Peyer's patch (tissue), 4 donors: ENCODE measurements at places on chromosomes 2 and 18. TPM values are rescaled to one million over a fixed set of nuclear protein-coding genes. Genes with fewer than 3 reads are reported as not detected.

NR4A2 gene
- total RNA-seq: 5.0 TPM

DNA sequence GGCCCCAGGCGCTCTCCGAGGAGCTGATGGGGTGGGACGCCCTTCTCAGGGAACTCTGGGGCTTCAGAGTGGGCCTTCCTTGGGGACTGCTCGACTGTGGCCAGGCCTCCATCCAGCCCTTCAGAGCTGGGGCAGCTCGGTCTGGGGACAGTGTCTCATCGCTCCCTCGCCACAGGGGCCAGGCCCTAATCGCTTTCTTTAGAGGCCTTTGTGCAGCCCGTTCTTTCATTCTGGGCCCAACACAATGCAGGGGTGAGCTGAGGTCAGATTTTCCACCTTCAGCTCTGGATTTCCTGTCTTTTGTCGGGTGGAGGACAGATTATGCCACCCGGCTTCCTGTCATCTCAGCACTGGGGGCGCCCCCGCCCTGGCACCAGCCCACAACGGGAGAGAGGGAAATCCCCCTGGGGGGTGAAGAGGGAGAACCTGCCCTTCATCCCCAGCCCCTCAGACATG is 25.2 kb downstream of the MYCN start:
- DNase-seq: no peak

ASAP2 gene
- total RNA-seq: 59.4 TPM

GRCh38 chr2:57376985-57377384 is 669.6 kb upstream of the VRK2 start:
- no peak for DNase-seq

DNA sequence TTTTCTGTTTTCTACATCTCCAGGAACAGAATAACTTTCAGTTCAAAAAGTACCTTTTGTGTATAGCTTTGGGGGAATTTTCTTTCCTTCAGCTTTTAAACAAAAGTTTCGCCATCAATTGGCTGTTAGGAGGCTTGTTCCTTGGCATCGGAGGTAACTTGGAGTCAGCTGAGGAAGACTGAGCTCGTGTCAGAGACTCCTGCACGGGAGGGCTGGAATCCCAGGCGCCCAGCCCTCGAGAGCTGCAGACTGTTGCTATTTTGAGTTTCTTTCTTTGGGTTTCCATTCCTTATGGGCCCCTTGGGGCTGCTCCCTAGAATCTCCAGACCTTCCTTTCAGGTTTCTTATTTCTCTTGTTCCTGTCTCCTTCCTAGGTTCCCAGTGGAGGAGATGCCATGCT is 8.1 kb downstream of the EMILIN2 start:
- DNase-seq: no peak

DNA sequence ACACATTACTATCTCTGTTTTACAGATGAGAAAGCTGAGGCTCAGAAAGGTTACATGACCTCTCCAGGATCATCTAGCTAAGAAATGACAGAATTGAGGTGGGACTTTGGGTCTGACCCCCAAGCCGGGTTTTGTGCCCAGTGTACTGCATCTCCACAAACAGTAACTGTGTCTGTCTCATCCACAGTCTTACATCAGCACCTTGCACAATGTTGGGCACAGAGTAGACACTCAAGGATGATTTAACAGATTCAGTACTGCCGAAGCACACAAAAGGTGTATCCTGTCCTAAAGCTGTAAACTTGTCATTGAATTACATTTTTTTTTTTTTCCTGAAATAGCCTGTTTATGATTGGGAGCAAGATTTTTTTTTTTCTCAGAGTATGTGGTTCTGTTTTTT is 84.8 kb downstream of the ADCYAP1 start:
- no peak for DNase-seq

GRCh38 chr2:238296638-238297457 is 8.4 kb upstream of the PER2 start:
- DNase-seq: no peak

DNA sequence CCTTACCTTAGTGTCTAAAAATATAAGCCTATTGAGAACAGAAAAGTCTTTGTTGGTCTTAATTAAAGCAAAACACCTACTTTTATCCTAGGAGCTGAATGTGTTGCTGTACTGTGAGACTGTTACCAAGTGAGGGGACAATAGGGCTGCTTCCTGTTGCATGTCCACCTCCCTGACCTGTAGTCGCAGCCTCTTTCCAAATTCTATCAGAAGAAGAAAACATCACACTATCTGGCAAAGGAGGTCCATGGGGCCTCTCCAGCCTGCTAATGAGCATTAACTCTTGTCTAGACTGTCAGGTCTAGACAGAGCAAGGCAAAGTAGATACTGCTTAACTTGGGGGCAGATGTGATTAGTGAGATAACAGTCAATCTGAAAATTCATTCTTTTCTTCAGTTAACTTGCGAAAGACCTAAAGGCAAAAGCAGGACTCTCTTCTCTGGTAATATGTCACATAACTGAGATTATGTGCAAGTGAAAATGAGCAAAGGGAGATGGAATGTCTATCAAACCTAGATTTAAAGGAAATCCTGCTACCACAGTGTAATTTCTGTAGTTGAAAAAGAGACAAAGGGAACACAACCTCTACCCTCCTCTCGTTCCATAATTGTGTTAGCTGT is 66.9 kb downstream of the CDH20 start:
- DNase-seq: no peak

TRPM8 gene
- not detected for total RNA-seq

PPIG gene
- total RNA-seq: 34.6 TPM

DNA sequence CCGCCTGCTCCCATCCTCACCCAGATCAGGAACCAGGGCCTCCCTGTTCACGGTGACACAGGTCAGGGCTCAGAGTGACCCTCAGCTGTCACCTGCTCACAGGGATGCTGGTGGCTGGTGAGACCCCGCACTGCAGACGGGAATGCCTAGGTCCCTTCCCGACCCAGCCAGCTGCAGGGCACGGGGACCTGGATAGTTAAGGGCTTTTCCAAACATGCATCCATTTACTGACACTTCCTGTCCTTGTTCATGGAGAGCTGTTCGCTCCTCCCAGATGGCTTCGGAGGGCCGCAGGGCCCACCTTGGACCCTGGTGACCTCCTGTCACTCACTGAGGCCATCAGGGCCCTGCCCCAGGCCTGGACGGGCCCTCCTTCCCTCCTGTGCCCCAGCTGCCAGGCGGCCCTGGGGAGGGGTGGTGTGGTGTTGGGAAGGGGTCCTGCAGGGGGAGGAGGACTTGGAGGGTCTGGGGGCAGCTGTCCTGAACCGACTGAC is 31.7 kb downstream of the GPC1 start:
- no peak for DNase-seq

- DNase-seq: no peak
Observed at GRCh38 chr2:134195341-134195740, 58.5 kb upstream of the MGAT5 start.

- DNase-seq: no peak
Observed at GRCh38 chr2:70523672-70523995, 30.0 kb downstream of the TGFA start.

DNA sequence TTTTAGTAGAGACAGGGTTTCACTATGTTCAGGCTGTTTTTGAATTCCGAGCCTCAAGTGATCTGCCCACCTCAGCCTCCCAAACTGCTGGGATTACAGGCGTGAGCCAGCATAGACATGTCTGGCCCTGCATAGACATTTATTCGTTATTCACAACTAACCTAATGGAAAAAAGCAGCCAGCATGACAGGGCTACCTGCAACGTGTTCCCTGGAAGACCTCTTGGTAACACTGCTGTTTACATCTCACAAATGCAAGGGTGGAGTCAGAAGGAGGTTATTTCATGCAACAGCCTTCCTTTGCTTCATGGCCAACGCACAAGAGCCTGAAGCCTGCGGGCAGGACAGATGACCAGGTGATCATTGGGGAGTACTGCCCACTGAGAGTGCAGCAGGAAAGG is 9.2 kb downstream of the SERPINE2 start:
- DNase-seq: no peak

C2orf74 gene
- total RNA-seq: 1.8 TPM

- no peak for DNase-seq
Observed at GRCh38 chr18:58298251-58299134, 254.5 kb downstream of the NEDD4L start.

DNA sequence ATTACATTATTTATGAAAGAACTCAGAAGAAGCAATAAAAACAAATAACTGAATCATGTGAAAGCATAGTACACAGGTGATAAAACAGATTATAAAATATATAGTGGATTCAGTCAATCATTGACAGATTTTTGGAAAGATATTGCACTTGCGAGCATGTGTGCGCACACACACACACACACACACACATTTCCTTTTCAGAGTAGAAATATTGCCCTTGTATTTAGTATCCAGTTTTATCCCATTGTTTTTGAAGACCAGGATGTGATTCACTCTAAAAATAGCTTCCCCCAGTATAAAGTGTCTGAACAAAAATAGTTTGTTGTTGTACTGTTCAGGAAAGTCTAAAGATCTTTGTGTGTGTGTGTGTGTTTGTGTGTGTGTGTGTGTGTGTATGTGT is 145.5 kb downstream of the CALCRL start:
- DNase-seq: no peak

DNA sequence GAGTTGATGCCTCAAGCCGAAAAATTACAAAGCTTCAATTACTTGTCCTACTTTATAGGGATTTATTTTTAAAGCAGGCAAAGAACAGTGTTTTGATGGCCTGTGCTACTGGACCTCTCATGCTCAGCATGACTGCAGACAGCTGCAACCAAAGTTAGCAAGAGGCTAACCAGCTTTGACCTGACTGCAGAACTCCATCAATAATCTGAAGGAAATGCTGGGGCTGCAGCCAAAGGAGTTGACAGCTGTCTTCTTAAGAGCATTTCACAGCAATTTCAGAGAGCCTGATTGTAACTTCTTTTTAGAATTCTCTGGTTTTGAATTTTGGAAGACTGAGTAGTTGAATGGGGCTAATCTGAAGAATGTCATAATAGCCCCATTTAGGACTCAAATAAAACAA is 46.5 kb upstream of the SESTD1 start:
- DNase-seq: no peak

DNA sequence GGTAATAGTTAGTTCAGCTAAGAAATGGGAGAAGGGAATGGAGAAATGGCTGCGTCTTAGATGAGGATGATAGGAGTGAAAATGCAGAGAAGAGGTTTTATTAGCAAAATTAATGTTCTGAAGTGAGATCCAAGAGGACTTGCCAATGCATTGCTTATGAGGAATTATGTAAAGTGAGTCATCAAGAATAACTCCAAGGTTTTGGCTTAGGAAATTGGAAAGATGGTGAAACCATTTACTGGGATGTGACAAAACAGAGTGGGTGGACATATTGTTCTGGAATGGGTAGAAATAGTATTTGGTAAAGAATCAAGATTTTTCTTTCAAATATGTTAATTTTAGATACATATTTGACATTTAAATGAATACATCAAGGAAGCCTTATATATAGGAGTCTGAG is 306.6 kb upstream of the CYRIA start:
- DNase-seq: no peak

DNA sequence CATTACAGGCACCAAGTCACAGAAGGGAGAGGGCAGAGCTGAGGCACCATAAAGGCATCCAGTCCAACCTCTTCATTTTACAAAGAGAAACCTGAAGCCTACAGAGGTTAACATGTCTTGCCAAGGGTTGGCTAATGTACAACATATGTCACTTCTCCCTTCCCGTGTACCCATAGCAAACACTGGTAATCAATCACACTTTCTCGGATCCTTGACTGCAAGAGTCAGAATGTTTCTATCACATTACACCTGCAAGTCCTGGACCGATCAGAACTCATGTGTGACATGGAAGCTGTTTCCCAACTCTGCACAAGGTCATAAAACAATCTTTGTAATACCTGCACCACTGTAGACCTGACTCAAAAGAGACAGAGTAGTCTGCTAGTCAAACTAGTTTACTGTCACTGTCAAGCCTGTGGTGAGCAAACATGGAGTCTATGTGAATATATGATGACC is 6.0 kb downstream of the ANKRD44 start:
- no peak for DNase-seq

GRCh38 chr18:59357928-59358327 is 1.1 kb downstream of the LMAN1 start:
- DNase-seq: no peak

DNA sequence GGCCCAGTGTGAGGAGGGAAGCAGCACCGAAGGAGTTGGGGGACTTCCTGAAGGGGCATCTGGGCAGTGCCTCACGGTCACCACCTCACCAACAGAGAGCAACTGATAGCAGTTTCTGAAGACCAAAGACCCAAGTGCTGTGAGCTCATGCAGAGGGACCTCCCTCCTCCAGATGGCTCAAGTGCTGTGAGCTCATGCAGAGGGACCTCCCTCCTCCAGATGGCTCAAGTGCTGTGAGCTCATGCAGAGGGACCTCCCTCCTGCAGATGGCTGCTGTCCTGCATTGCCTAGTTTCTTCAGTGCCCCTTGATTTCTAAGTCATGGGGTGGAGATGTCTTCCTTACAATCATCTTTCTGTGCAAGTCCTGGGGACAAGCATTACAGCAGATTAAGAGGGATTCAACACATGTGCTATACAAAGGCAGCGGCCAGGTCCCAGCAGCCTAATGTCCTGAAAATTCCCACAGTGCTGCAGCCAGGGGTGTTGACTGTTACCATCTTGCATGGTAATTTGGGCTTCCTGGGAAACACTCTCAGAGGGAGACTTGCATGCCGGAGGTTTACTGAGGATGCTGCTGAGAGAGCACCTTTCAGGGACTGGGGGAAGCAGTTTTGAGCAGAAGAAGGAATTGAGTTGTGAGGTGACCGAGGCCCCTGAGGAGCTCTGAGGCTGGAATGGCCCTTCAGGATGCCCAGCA is 409.3 kb downstream of the GALR1 start:
- DNase-seq: no peak
